ENCODE measurements at places on chromosomes 16 and 17.

DNA sequence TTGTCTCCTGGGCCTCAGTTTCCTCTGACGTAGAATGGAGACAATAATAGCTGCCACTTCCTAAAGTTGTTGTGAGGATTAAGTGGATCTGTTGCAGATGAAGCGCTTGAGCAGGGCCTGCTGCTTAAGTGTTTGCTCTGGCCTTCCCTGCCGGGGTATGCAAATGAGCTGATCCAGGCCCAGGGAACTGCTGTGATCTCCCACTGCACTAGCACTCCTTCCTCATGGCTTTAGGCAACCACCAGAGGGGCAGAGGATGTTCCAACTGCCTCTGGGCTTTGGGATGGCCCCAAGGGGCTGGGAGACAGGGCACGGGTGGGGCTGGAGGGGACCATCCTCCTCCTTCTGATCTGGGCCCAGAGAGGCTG is 6.2 kb downstream of the SBK1 start:
- DNase-seq, result no peak

DNA sequence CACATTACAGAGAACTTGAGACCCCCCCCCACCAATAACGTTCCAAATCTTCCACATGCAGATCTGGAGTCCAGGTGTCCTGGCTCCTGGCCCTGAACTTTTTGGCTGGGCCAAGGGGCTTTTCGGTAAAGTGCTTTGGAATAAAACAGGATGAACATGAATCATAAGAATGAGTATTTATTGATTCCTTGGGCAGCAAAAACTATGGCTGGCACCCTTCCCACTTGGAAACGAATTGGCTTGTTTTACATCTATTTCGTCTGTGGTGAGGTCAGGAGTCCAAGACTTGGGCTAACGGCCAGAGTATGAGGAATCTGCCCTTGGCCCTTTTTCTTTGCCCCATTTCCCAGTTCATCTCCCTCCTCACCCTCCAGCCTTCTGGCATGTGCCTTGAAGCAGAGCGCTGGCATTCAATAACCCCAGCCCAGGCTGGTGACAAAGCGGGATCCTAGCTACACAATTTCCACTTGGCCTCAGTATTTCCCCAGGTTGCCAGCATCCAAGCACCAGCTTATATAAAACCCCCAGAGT is 4.1 kb upstream of the UBTF start:
- no peak for DNase-seq

- no peak for DNase-seq
Measured at GRCh38 chr17:704111-704864, 10.4 kb downstream of the VPS53 start.

GRCh38 chr16:31395647-31396046 is 2.5 kb downstream of the ITGAD start:
- DNase-seq, result no peak

GRCh38 chr17:15334266-15334665 is 7.1 kb downstream of the TEKT3 start:
- no peak for DNase-seq

Measured in D721Med (cell line).